ENCODE measurements at places on chromosomes 11 and 22.
A peak's percentile ranks its signal among the peaks of the same experiment; 100 is the strongest.

GRCh38 chr22:42673898-42674401 is 24.8 kb upstream of the CYB5R3 start:
- no peak for DNase-seq

GRCh38 chr11:64359712-64360445 is 917 bp downstream of the RPS6KA4 start:
- peak; percentile 33 for DNase-seq

DNA sequence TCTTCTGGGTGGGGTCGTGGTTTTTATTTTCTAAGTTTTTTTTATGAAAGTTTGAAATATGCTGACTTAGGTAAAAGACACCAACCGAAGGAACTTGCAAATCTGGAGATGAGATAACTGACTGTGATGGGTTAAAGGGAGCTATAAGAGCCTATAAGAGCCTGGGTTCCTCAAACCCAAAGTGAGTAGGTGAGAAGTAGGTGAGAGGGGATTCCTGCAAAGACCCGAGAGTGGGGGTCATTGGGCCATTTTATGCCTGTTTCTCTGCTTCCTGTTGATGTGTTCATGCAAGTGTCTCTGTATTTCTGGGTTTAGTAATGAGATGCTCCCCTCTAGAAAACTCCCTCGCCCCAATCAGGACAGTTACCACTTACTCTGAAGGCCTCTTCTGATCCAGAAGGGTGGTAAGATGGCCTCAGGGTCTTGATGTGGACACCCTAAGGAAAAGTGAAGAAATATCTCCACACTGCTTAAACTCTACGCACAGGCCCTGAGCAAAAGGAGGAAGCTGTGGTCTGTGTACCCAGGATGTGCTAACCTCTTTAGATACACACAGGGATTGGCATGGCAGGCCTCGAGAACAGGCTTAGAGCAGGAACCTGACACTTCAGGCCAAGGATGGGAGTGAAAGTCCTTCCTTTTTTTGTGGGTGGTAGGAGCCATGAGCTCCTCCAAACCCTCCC is 1.8 kb downstream of the FLI1 start:
- DNase-seq: peak; percentile 47

GRCh38 chr11:46912526-46913150 is 5.7 kb downstream of the LRP4 start:
- no peak for DNase-seq

DNA sequence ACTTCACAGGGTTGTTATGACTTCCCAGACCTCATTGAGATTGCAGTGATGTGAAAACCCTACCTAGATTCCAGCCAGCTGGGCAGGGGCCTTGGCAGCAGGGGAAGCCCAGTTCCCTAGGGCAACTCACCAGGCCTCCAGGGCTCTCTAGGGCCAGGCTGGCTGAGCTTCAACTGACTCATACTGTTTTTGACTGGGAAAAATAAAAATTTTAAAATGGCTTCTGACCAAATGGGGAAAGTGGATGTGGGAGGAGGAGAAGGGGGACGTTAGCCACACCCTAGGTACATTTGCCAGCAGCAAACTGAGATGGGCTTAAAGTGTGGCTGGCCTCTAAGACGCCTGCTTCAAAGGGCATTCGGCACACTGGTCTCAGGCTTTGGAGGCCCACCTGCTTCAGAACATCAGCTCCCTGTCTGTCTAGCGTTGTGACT is 39.0 kb downstream of the BMAL1 start:
- DNase-seq: no peak

- DNase-seq: no peak
These were observed 171.8 kb downstream of the IGLL1 start for GRCh38 chr22:23408321-23408720.

- DNase-seq: no peak
These were observed 6.0 kb downstream of the HOATZ start for GRCh38 chr11:111520560-111520959.

DNA sequence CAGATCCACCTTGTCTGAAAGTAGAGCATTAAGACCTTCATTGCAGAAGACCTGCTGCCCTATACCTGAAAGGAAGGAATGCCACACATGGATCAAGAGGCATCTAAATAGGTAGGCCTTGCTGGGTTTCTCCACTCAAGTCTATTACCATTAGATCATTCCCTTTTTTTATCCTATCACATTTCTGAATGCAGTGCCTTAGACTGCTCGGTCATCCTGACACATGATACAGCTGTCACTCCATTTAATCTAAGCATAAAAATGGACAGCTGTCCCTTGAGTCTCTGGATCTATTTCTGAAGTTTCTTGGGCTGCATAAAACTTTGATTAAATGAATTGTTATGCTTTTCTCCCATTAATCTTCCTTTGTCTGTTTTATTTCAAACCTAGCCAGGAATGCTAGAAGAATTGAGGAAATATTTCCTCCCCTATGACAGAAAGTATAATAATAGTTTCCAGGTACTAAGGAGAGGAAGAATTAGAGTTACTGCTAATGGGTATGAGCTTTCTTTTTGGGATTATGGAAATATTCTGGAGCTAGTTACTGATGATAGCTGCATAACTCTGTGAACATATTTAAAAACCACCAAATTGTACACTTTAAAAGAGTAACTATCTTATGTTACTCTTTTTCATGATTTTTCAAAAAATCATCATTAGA is 88.0 kb downstream of the DLG2 start:
- DNase-seq: no peak

DNA sequence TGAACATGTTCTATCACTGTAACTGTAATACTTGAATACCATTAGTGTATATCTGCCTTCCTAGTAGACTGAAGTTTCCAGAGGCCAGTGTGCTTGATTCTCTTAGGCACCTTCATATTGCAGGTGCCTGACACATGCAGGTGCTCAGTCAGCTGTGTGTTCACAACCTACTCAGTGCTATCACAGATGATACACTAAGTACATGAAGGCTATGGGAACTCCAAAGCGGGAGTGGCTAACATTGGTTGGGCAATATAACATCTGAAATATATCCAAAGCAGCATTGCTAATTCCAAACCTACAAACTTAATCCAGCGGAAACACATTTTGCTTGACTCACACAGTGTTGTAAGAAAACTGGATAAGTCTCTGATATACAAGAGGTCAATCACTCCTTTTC is 539.3 kb upstream of the ISX start:
- no peak for DNase-seq

- DNase-seq: no peak
These were observed 38.6 kb downstream of the PACSIN2 start for GRCh38 chr22:42976217-42976933.

DNA sequence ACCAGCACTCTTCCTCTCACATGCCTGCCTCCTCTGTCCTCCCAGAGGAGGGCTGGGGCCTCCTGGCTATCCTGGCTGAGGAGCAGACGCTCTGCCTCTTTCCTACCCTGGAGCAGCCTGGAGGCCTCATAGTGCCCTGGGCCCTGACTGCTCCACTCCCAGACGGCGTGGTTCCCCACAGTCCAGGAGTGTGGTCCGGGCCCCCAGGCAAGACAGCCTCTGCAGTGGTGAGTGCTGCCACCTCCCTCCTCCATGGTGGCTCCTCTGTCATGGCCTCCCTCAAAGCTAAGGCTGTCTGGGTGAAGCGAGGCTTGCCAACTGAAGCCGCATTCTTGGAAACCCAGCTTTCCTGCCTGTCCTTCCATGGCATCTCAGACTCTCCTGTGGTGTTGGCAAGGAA is 19.8 kb downstream of the GAB4 start:
- DNase-seq: no peak

DNA sequence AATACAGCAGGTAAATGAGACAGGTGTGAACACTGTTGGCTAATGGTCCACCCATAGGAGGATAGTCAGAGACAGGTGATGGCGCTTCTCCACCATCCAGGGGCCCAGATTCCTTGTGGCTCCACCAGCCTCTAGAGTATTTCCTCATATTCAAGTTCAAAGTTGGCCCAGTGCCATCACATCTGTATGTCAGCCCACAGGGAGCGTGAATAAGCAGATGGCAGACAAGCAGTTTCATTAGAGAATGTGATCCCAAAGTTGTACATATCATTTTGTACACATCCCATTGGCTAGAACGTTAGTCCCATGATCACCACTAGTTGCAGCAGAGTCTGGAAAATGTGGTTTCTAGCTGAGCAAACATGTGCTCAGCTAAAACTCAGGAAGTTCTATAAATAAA is 11.0 kb upstream of the CWF19L2 start:
- no peak for DNase-seq

DNA sequence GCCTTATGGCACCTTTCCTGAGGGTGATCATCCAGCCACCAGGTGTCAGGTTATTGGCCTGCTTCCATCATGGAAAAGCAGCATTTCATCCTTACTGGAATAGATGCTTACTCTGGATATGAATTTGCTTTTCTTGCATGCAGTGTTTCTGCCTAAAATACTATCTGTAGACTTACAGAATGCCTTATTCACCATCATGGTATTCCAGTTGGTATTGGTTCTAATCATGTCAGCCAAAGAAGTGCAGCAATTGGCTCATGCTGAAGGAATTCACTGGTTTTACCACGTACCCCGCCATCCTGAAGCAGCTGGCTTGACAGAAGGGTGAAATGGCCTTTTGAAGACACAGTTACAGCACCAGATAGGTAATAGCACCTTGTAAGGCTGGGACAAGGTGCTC is 194.2 kb downstream of the AASDHPPT start:
- DNase-seq: no peak

DNA sequence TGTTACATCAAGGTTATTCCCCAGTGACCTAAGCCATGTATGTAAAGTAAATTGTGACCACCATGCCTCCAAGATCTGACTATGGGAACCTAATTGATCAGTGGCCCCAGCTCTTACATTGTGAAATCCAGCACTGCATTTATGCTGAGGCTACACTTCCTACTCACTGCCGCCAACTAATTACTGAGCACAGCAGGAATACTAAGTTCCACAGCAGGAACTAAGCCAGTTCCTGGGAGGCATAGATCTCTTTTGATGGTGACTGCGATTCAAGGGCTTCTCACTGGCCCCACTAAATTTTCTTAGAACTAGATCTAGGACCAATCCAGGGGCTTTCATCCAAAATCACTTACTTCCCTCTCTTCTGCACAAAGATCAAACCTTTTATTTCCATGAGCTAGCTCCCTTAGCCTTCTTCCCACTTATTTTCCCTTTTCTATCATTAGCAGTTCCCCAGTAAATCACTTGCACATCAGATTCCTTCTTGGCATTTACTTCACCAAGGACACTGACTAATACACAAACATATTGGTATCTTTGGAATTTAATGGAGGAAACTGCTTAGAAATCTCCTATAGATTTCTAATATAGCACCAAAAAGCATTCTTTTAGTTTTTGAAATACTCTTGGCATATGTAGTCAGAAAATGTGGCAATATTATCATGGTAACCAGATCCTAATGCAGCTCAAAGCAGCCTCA is 46.0 kb downstream of the CNTN5 start:
- no peak for DNase-seq

- no peak for DNase-seq
These were observed 33.8 kb upstream of the DKK3 start for GRCh38 chr11:12042215-12042676.

DNA sequence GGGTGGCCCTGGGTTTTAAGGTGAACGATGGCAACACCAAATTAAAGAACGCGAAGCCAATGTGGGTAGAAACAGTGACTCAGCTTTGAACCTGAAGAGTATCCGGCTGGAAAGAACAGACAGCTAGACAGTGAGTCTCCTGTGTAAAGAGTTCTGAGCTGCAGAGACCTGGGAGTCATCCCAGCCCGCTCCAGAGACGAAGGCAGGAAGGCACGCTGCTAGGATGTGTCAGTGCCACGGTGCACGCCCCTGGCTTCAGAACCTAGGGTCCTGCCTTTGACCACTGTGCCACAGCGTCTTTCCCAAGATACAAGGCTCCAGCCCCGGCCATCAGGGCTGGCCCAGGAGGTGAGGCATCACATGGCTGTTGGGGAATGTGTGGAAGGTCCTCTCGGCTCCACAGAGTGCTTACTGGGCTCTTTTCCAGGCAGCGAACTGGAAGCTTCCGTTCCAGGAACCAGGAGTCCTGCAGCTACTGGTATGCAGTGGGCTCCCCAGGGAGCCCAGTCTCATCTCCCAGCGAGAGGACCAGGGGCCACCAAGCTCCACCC is 29.9 kb downstream of the LRFN4 start:
- no peak for DNase-seq

GRCh38 chr22:49298834-49299750 is 528.6 kb downstream of the BRD1 start:
- DNase-seq: no peak

DNA sequence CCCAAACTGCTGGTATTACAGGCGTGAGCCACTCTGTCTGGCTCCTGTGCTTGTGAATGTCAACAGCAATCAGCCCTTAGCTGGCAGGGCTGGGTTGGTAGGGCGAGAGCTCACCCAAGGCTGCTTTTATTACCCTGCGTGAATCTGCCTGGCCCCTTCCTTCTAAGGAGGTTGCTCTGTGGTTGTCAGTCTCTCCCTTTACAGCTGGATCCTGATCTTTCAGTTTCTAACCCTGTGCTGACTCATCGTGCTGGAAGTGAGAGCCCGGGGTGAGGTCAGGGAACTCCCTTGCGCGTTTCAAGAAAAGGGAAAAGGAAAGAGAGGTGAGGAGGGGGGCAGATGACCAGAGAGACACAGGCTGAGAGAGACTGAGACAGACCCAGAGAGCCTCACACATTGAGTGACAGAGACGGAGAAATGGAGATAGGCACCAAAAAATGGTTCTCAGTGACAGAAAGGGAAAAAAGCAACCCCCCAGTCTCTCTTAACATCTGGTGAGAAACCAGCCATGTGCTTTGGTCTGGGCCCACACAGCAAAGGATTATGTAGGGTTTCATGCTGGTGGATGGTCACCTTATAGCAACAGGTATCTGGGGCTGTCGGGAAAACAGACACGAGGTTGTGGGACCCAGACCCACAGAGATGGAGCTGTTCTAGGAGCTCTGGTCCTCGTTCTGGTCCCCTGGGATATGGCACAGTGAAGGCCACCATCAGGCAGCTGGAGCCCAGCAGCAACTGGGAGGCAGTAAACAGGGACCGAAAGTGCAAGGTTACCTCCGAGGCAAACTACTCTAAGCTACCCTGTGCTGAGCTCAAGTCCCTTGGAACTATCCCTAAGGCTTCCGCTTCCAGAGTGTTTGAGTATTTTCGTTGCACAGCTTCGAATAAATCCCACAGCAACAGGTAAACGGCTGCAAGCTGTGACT is 2.5 kb downstream of the TCN2 start:
- peak; percentile 10 for DNase-seq

GRCh38 chr11:112983887-112984286 is 22.7 kb downstream of the NCAM1 start:
- DNase-seq: no peak

GRCh38 chr11:102414559-102414958 is 38.0 kb downstream of the TMEM123 start:
- no peak for DNase-seq

- no peak for DNase-seq
These were observed 21.5 kb downstream of the UEVLD start for GRCh38 chr11:18567081-18567480.

DNA sequence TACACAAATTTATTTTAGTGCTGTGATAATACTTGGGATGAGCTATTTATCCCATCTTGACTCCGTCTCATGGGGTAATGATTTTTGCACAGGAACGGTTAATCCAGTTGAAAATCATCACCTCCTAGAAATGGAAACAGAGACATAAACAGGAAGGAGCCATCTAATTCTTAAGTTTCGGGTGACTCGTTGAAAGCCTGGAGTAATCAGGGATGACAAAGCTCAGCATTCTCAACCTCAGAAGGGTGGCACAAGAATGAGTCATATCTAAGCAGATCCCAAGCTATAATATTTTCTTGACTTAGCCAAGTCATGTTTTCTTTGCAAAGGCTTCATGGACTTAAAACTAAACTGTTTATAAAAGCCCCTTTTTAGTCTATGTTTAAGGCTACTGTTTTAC is 280.8 kb upstream of the CCDC90B start:
- DNase-seq: no peak

- no peak for DNase-seq
These were observed 121.1 kb downstream of the NXPE2 start for GRCh38 chr11:114799476-114799875.

GRCh38 chr11:72763823-72764222 is 11.6 kb upstream of the ARAP1 start:
- DNase-seq: no peak
